ENCODE measurements at places on chromosomes 5 and 9.

GRCh38 chr9:130260816-130261765 is 4.5 kb upstream of the HMCN2 start:
- no peak for DNase-seq

DNA sequence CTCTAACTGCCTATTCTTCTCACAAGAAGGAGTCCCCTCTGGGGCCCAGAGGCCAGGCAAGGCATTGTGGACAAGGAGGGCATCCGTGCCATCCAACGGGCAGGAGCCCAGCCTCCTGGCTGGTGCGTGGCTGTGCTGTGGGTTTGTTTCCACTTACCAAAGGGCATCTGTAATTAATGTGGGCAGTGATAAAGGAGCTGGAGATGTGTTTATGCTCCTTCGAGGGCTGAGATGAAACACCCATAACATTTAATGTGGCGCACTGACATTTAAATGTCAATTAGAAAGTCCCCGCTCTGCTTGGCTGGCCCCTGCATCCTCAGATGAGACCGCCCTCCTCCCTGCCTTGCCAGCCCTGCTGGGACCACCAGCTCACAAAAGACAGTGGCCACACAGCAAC is 57.1 kb downstream of the KCNIP1 start:
- DNase-seq = no peak

- no peak for DNase-seq
Measured at GRCh38 chr9:90069085-90069484, 464.3 kb downstream of the GADD45G start.

- DNase-seq = no peak
Measured at GRCh38 chr5:42806004-42806700, 5.5 kb downstream of the SELENOP start.

Data from cortex of kidney (tissue), 1 donor.